ENCODE measurements at places on chromosomes 7 and 10. TPM values are rescaled to one million over a fixed set of nuclear protein-coding genes. Genes with fewer than 3 reads are reported as not detected.

The GOLGA7B gene
- 1.5 TPM for total RNA-seq

The GRM3 gene
- not detected for total RNA-seq

The GATA3 gene
- total RNA-seq, result 5.9 TPM

The PSMG3 gene
- 59.4 TPM for total RNA-seq

DNA sequence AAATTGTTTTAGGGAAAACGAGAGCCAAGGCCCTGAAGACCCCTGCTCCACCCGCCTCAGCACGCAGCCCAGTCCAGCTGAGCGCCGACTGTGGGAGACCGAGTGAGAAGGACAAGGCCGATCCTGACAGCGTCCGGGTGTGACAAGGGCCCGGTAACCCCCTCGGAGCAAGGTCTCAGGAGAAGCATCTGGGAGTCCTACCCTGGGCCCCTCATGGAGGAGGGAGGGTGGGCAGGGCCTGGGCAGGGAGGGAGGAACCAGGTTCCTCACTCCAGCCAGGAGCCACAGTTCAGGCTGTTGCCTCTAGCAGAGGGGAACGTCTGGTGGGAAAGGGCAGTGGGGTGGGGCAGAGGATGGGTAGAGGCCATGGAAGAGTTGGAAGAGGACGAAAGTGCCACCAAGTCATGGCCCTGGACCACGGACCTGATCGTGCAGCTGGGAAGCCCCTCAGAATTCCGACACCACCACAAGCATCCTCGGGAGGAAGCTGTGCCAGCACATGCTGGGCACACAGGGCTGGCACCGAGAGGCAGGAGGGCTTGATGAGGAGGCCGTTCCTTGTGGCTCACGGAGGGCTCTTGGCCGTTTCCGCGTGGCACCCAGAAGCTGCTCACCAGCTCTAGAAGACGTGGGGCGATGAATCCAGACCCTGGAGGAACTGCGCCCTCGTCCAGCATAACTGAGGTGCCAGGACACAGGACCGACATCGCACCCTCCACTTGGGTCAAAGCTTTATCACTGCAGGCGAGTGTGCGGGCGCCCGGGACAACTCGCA, 2.2 kb upstream of the KNDC1 start:
- no peak for DNase-seq

DNA sequence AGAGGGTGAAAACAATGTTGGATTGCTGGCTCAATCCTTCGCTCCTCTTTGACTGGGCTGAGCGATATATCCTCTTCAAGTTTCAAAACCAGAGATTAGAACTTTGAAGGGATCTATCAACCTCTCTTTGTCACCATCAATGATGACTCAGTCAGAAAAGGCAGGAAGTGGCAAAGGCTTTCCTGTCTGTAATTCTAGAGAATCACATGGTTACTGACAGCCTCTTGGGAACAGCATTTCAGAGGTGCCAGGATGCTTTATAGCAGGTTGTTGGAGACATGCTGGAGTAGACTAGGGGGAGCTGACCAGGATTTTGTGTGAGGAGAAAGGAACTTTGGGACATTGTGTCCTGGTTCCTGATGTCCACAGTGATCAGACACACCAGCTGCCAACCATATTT, 81.3 kb downstream of the PRKCQ start:
- DNase-seq, result no peak

DNA sequence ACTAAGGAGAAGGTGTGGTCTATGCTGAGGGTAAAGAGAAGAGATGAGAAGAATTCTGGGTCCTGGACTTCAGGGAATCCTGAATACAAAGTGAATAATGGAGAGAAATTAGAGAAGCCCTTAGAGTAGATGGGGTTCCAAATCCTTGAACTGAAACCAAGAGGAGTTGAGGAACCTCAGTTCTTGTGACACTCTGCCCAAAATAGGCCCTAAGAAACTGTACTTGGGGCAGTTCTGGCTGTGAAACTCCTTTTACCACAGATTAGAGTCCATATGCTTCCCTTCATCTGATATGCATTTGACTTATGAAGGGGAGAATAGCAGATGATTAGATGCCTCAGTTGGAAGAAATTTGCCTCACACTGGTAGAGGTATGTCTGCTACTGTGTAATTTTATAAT, 19.0 kb downstream of the TES start:
- no peak for DNase-seq

DNA sequence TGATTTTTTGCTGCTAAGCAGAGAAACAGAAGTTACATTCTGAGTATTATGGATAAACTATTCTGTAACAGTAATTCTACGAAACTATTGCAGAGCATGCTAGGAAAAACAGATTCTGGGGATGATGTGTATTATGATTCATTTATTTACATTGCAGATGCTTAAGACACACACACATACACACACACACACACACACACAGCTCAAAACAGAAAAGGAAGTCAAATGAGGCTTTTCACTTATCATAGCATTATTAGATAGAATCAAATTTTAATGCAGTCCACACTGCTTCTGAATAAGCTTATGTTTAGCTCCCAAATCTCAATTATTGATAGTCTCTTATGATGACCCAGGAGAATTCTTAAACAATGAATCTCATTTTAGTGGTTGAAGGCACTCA, 307.2 kb downstream of the HGF start:
- DNase-seq, result no peak

- DNase-seq, result no peak
These were observed 882 bp downstream of the ZNF282 start for GRCh38 chr7:149196151-149196704.

DNA sequence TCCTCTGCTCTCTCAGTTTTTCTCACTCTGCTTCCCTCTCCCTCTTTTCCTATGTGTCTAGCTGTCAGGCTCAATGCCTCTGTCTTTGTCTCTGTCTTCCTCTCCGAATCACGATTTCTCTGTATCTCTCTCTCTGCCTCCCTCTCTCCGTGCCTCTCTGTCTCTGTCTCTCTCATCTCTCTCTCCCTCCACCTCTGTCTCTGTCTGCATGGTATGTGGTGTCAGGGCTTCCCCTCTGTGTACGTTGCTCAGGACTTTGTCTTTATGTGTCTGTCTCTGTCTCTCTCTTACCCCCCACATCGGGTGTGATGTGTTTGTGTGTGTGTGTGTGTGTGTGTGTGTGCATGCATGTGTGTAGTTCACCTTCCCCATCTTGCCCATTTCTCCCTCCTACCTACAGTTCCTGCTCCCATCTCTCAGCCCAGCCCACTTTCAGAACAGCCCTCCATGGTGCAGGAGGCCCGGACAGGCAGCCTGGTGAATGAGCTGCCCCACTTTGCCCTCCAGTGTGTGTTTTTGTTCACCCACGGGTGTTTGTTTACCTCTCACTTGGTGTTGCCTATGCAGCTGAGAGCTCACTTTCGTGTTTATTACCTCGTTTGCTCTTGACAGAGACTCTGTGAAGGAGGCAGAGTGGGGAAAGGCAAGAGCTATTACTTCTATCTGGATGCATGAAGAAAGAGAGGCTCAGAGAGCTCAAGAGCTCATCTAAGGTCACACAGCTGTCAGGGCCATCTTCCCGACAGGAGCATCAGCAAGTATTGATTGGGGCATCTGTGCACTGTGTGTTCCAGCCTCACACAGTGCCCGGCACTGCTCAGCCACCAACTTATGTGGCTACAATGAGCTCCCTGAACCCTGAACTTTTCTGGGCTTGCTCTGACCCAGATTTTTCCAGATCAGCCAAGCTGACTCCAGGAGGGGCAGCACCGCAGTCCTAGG, 163.5 kb upstream of the ZMIZ1 start:
- no peak for DNase-seq

Measured in Panc1 (cell line).